ENCODE measurements at places on chromosomes 16 and 17. TPM values are rescaled to one million over a fixed set of nuclear protein-coding genes. Genes with fewer than 3 reads are reported as not detected.

The ABCA9 gene
- polyA plus RNA-seq: not detected

The CHAD gene
- polyA plus RNA-seq: not detected

- no peak for DNase-seq
Observed at GRCh38 chr16:25606069-25606468, 85.7 kb upstream of the HS3ST4 start.

DNA sequence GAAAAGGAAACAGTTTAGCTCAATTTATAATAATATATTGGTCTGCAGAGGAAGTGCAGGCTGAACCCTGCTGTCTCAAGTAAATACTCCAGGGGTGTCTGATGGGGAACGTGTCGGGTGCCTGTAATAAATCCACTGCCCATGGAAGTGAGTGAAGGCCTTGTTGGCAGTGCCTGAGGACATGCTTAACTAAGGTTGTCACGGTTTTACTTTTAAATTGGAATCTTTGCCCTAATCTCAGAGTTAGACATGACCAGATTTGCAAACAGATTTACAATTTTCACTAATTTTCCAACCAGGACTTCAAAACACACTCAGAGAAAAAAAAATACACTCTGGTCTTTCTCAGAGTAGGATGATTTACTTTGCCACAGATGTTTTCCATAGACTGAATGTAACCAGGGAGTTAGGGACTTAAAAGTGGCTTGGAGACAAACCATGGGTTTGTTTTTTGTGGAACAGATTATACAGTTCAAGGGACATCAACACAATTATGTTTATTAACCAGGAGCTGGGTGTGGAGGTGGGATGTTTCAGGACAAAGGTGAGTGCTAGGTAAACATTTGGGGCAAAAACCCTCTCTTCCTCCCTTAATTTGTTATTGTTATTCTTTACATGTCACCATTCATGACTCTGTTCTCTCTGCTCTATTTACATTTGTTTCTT is 144.5 kb downstream of the FTO start:
- no peak for DNase-seq

DNA sequence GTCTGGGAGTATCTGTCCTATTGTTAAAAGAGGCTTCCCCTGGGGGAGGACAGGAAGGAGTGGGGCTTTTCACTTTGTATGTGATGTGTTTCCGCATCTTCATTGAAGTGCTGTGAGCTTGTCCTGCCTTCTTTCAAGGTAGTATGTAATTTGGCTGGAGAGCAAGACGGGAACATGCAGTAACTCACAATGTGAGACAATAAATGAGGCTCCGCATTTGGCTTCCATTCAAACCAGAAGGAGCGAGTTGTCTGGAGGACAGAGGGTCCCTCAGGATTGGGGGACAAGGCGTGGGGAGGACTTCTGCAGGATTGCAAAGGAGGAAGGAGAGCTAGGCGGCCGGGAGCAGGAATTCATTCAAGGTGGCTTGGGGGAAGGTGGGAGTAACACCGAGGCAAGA is 203.5 kb downstream of the RBFOX3 start:
- DNase-seq: no peak

- DNase-seq: no peak
Observed at GRCh38 chr17:80891397-80892018, 100.1 kb upstream of the CHMP6 start.
